ENCODE measurements at places on chromosomes 7 and 10. TPM values are rescaled to one million over a fixed set of nuclear protein-coding genes. Genes with fewer than 3 reads are reported as not detected.

GRCh38 chr10:47165711-47166404 is 134.1 kb upstream of the GDF10 start:
- DNase-seq, result no peak

DNA sequence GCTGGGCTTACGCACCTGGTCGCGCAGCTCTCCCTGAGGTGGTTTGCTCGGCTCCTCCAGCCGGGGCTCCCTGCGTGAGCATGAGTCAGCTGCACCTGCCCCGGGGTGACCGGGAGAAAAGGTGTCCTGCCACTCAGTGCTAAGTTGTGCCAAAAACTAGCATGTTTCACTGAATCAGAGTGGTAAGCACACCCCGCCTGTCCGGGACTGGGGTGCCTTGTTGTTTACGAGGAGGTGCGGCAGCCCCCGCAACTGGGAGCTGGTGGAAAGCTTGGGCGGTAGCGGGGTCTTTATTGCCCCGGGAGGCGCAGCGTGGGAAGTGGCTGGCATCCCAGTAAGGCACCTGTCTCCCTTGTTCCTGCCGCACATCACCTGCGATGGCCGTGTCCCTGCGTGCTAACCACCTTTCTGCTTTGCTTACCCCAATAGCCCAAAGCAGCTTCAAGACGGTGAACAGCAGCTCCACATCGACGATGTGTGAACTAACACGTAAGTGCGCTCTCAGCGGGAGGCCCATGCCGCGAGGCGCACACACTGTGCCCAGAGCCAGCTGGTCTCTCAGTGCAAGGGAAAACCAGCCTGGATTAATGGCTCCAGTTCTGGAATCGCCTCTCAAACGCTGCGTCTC is 506.6 kb upstream of the FOXK1 start:
- no peak for DNase-seq

DNA sequence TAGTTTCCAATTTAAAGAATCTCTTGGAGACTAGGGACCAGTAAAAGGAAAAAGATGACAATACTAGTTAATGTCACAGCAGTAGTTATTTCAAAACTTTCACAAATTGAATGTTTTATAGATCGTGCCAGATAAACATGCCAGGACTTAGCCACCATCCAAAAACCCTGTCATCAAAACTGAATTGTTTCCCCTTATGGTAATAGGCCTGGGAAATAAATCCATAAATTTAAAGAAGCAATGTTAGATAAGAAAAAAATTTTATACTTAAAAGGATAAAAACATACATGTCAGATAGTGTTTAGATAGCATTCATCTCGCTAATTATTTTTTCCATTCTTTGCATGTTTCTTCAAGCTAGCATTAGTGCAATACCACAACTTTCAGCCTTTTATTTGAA is 71.2 kb downstream of the SUGCT start:
- no peak for DNase-seq

DNA sequence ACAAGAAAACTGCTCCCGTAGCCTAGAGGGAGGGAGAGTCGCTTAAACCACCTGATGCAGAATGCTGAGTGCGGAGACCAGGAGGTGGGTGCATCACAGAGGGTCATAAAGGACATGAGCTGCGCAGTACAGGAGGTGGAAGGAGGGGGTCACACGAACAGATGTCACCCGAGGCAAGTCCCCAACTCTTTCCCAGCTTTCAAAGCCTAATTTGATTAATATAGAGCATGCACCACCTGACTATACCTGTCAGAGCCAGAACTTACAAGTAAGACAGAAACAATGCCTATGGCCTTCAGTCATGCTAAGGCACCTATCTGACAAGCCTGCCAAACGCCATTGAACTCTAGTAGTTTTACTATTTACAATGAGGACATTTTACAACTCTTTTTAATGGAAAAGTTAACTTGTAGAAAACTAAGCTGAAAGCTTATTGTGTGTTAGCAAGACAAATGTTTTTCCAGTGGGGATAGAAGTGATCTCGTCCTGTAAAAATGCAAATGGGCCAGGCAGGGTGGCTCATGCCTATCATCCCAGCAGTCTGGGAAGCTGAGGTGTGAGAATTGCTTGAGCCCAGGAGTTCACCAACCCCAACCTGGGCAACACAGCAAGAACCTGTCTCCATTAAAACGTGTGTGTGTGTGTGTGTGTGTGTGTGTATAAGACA is 1.1 kb upstream of the VOPP1 start:
- no peak for DNase-seq

DNA sequence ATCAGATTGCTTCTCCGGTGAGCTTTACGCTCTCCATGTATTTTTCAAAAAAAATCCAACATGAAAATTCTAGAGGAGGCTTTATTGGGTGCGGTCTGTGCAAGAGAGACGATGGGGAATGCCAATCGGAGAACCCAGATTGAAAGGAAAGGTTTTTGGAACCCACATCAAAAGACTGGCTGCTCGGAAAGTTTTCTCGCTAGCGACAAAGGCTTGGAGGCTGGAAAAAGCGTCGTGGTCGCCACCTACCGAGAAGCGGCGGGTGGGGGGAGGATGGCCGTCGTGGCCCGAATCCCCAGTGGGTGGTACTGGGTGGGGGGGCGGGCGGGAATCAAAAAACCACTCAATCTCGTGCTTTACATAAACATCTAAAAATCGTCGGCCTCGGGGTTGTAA is 1.1 kb upstream of the GTF2I start:
- DNase-seq, result peak; percentile 76

- DNase-seq, result no peak
Observed at GRCh38 chr7:151684408-151685175, 164.9 kb upstream of the RHEB start.

The IRF5 gene
- 14.0 TPM for polyA plus RNA-seq

DNA sequence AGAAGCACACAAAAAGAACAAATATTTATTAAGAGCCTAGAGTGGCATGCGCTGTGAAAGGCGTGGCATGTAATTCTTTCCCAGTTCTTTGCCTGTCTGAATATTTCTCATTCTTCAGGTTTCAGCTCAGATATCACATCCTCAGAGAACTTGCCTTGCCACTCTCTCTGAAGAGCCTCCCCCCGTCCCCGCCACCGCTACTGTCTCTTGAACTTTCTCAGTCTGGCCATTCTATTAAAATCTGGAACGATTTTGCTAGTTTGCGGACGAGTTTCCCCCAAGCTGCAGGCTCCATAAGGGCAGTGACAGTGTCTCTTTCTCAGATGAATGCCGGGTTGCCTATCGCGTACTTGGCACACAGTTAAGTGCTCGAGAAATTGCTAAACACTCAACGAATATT is 787 bp upstream of the PLEKHA1 start:
- DNase-seq, result no peak

GRCh38 chr10:60788544-60788943 is 10.3 kb downstream of the CDK1 start:
- DNase-seq, result no peak

All from thymus (tissue), 14 donors.